ENCODE measurements at places on chromosomes 4 and X.
A peak's percentile ranks its signal among the peaks of the same experiment; 100 is the strongest.

GRCh38 chrX:2658585-2659292, 32.4 kb upstream of the CD99 start:
- DNase-seq = no peak

- no peak for DNase-seq
These were observed 243.6 kb downstream of the NPFFR2 start for GRCh38 chr4:72275381-72275780.

GRCh38 chr4:2406406-2406805, 12.0 kb downstream of the ZFYVE28 start:
- no peak for DNase-seq

- no peak for DNase-seq
These were observed 131.2 kb downstream of the TRIML1 start for GRCh38 chr4:188270273-188271069.

DNA sequence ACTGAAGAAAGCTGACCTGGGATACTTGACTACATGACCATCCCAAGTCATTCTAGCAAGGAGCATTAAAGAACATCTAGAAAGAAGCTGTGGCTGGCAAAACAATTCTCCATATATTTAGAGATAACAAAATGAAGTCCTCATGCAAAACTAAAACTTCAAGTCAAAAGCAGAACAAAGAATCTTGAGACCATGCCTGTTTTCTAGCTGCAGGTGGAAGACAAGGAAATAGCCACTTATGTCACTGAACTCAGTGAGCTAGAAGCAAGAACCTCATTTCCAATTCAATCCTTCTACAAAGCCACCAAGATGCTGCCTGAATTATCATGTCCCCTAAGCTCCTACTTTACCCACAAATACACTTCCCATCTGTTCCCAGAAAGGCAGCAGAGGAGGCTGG, 13.8 kb downstream of the USP46 start:
- no peak for DNase-seq

DNA sequence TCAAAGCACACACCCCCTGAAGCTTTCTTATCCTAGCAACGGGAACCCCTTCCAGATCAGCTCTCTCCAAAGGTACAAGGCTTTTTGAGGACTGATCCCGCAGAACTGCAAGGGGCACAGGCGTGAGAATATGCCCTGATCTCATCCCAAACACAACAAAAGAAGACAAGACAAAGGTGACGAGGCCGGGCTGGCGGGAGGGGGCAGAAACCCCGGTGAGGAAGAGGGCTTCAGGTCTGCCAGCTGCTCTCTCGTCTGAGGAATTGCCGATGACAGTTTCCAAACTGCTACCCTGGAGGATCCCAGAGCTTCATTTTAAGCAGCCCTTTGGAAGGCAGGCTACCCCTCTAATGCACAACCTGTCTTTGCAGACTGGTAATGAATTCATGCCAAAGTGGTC, 3.4 kb downstream of the HCFC1 start:
- DNase-seq = no peak

DNA sequence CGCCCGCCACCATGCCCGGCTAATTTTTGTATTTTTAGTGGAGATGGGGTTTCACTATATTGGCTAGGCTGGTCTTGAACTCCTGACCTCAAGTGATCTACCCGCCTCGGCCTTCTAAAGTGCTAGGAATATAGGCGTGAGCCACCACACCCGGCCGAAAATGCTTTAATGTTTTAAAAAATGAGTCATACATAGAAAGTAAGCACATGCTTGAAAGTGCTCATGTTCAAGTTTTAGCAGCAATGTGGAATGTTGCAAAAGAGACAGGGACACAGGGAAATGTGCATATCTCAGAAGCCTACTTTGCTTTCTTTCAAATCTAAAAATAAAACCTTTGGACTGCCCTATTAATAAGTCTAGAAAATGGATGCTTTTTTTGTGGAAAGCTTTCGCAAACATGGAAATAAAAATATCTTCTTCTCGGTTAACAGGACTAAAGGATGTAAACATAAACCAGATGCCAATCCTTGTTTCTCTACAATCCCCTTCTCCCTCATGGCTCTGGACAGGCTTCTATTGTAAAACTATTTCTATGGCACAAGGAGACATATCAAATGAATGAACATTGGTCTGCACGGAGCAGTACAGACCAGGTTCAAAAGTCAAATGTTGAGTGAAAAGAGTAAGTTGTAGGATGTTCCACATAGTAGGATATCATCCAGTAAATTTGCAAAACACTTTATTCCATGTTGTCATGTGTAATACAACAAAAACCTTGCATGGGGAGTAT, 15.0 kb downstream of the MECP2 start:
- DNase-seq = no peak

DNA sequence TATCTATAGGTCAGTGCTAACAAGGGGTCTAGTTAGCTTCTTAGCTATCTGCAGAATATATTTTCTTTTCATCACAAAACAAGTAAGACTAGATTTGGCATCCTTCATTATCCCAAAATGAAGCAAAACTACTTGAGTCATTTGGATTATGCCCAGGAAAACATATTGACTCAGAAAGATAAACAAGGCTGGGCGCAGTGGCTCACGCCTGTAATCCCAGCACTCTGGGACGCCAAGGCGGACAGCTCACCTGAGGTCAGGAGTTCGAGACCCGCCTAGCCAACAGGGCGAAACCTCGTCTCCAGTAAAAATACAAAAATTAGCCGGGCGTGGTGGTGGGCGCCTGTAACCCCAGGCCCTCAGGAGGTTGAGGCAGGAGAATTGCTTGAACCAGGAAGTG, 18.0 kb upstream of the MND1 start:
- no peak for DNase-seq

- peak; percentile 13 for DNase-seq
These were observed 28.2 kb downstream of the ARSJ start for GRCh38 chr4:113951263-113951662.

DNA sequence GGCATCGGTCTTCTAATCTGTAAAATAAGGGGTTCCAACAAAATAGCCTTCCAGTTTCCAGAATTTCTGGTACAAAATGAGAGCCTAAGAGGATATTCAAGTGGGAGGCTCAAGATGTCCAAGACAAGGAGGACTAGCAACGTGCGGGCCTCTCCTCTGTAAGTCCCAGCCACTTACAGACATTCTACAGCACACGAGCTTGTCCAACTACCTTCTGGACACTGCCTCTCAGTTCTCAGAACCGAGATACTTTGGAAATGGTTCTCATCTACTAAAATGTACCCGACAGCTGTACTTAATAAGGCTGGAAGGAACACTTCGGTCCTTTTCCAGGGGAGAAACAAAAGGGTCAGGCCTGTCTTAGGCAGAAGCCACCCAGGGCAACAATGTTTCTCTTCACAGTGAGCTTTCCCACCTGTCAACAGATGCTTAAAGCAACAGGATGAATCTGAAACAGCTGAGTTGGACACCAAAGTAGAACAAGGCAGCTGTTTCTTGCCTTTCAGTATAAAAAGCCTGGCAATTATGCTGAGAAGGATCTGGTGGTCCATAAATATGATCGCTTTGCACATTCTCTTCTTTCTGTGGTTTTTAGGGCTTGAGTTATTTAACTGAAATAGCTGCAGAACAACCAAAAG, 127.0 kb downstream of the HS6ST2 start:
- no peak for DNase-seq

GRCh38 chr4:169109035-169109675, 99.1 kb upstream of the CBR4 start:
- no peak for DNase-seq

DNA sequence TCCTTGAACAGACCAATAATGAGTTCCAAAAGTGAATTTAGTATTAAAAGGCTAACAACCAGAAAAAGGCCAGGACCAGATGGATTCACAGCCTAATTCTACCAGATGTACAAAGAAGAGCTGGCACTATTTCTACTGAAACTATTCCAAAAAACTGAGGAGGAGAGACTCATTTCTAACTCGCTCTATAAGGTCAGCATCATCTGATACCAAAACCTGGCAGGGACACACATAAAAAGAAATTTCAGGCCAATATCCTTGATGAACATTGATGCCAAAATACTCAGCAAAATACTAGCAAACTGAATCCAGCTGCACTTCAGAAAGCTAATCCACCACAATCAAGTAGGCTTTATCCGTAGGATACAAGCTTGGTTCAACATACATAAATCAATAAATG, 35.8 kb upstream of the USP46 start:
- DNase-seq = no peak

Measured in mucosa of gallbladder (tissue), 1 donor.